ENCODE measurements at places on chromosomes 2 and 18. TPM values are rescaled to one million over a fixed set of nuclear protein-coding genes. Genes with fewer than 3 reads are reported as not detected.
A peak's percentile ranks its signal among the peaks of the same experiment; 100 is the strongest.

DNA sequence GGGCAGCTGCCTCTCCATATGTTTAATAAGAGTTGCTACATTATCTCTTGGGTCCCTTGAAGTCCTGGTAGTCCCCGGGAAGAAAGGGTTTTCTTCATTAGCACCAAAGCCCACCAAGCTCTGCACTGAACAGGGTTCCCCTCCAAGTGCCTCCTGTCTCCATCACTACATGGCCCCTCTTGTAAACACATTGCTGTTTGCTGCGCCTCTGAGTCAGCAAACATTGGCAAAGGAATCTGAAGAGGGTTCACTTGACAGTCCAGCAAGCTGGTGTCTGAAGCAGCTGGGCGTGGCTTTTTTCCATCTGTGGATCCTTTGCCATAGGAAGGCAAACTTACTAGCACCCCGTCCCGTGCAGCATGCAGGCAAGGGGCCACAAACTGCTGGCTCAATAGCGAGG lies 82.8 kb downstream of the TEX51 start:
- peaks cover 7% of the 10 kb centered on the region for H3K4me1 ChIP-seq
- no peak overlapping the region for H3K4me3 ChIP-seq
- no peaks in the 10 kb centered on the region for H3K36me3 ChIP-seq
- H3K27me3 ChIP-seq = no peaks in the 10 kb centered on the region
- no peak overlapping the region for H3K27ac ChIP-seq
- no peak for DNase-seq

GRCh38 chr2:101556033-101556459 lies 81.1 kb upstream of the RFX8 start:
- H3K27me3 ChIP-seq = no peaks in the 10 kb centered on the region
- no peak overlapping the region for H3K27ac ChIP-seq
- H3K4me1 ChIP-seq = no peaks in the 10 kb centered on the region
- H3K36me3 ChIP-seq = no peaks in the 10 kb centered on the region
- DNase-seq = no peak
- no peak overlapping the region for H3K4me3 ChIP-seq

DNA sequence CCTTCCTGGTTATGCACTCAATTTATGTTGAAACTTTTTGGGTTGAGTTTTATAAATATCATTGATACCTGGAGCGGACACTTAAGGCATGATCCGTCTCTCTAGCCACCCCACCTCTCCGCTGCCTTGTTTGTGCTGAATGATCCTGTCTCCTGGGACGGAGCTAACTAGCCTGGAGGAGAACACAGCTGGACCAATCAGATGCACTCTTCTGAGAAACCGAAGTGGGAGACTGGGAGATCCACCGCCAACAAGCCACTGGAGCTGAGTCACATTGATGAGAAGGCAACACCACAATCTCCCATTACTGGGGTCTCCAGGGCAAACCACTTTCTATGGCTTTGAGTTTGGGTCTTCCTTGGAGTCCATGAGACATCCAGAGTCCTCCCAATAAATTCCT lies 29.3 kb downstream of the CYP26B1 start:
- DNase-seq = no peak
- H3K27me3 ChIP-seq = no peaks in the 10 kb centered on the region
- peaks cover 14% of the 10 kb centered on the region for H3K4me1 ChIP-seq
- no peak overlapping the region for H3K27ac ChIP-seq

- no peaks in the 10 kb centered on the region for H3K27me3 ChIP-seq
- no peak for DNase-seq
- no peak overlapping the region for H3K27ac ChIP-seq
- H3K4me3 ChIP-seq = no peak overlapping the region
- H3K36me3 ChIP-seq = peaks cover 5% of the 10 kb centered on the region
Measured at GRCh38 chr2:190664240-190664639, 15.4 kb downstream of the NAB1 start.

GRCh38 chr2:151198645-151199044 lies 63.0 kb downstream of the RBM43 start:
- DNase-seq = no peak
- H3K27me3 ChIP-seq = no peaks in the 10 kb centered on the region
- no peak overlapping the region for H3K4me3 ChIP-seq
- H3K4me1 ChIP-seq = no peaks in the 10 kb centered on the region
- no peak overlapping the region for H3K27ac ChIP-seq

- H3K27ac ChIP-seq = no peak overlapping the region
- H3K27me3 ChIP-seq = no peaks in the 10 kb centered on the region
- DNase-seq = no peak
- H3K36me3 ChIP-seq = no peaks in the 10 kb centered on the region
- H3K4me1 ChIP-seq = no peaks in the 10 kb centered on the region
Measured at GRCh38 chr2:129375632-129376425, 603.6 kb upstream of the RAB6C start.

DNA sequence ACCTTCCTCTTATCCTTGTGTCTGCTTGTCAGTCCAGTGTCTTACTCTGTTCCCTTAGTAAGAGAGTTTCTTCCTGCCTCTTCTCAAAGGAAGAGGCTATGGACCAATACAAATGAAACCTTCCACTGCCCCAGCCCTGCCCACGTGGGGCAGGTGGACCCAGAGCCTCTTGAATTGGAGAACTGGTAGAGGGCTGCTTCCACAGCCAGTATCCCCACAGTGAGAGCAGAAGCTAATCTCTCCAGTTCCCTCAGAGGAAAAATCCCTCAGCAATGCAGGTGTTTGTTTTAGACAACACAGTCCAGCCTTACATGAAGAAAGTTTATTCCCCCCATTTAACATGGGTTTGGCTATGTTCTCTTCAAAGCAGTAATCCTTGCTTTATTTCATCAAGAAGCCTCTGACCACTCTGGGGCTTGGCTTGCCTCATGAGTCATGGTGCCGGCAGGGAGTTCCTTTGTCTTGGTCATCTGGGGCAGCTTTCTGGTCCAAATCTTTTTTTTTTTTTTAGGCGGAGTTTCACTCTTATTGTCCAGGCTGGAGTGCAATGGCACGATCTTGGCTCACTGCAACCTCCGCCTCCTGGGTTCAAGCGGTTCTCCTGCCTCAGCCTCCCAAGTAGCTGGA lies 6.5 kb upstream of the CYBRD1 start:
- no peak overlapping the region for H3K4me3 ChIP-seq
- no peaks in the 10 kb centered on the region for H3K36me3 ChIP-seq
- H3K27ac ChIP-seq = no peak overlapping the region
- H3K4me1 ChIP-seq = no peaks in the 10 kb centered on the region
- DNase-seq = no peak
- peaks cover 2% of the 10 kb centered on the region for H3K27me3 ChIP-seq

GRCh38 chr18:37985126-37985525 lies 419.5 kb upstream of the CELF4 start:
- H3K4me3 ChIP-seq = no peak overlapping the region
- H3K27me3 ChIP-seq = no peaks in the 10 kb centered on the region
- no peaks in the 10 kb centered on the region for H3K4me1 ChIP-seq
- no peak overlapping the region for H3K27ac ChIP-seq
- H3K36me3 ChIP-seq = no peaks in the 10 kb centered on the region

- H3K4me3 ChIP-seq = no peak overlapping the region
- DNase-seq = no peak
- peaks cover 27% of the 10 kb centered on the region for H3K4me1 ChIP-seq
Measured at GRCh38 chr2:46878886-46879285, 36.7 kb downstream of the MCFD2 start.

DNA sequence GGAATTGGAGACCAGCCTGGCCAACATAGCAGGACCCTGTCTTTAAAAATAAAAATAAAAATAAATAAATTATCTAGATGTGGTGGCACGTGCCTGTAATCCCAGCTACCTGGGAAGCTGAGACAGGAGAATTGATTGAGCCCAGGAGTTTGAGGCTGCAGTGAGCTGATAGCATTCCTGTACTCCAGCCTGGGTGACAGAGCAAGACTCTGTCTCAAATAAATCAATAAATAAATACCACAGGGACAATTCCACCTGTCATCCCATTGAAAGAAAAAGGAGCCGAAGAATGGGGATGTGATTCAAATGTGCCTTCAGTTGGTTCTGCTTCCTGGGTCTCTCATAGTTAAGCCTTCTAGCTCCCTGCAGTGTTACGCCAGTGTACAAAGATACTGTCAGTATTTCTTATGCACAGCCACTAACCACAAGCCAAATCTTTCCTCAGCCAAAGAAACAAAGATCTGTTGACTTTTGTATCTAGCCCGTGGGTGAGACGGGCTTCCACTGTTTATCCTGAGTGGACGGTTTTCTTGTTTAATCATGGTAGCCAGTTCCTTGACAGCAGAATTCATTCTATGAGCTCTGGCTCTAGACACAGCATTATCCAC lies 12.6 kb downstream of the LGALSL start:
- H3K4me3 ChIP-seq = no peak overlapping the region
- no peaks in the 10 kb centered on the region for H3K36me3 ChIP-seq
- no peaks in the 10 kb centered on the region for H3K27me3 ChIP-seq
- peak; percentile 26 for DNase-seq

DNA sequence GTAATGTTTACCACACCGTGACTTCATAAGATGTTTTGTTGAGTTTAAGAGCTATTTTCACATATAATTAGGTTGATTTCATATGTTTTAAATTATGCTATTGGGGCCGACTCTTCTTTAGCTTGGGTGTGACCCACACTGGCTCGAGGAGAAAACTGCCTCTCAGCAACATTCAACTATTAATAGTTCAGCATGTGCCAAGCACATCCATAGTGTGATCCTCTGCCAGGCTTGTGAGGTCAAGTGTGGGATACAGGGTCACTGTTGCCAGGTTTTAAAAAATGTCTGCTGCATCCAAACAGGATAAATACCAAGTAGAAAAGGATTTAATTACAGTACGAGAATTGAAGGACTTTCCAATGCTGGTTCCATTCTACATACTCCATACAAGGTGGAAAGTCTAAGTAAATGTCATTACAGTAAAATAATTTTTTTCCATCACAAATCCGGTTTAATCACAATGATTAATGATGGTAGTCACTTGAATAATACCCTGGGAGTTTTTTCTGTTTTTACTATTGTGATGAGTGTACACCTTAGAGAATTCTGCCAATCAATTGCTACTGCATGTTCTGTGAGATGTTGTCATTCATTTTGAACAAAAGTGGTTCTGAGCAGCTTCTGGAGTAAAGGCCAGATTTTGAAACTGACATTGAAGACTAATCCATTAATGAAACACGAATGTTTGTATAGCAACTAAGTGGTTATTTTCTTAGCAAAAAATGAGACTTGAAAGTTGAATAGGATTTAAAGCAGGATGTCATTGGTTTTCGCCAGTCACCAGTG lies 84.5 kb downstream of the ABI2 start:
- peaks cover 19% of the 10 kb centered on the region for H3K36me3 ChIP-seq
- H3K4me1 ChIP-seq = no peaks in the 10 kb centered on the region
- no peak for DNase-seq
- no peaks in the 10 kb centered on the region for H3K27me3 ChIP-seq
- H3K27ac ChIP-seq = no peak overlapping the region
- no peak overlapping the region for H3K4me3 ChIP-seq

DNA sequence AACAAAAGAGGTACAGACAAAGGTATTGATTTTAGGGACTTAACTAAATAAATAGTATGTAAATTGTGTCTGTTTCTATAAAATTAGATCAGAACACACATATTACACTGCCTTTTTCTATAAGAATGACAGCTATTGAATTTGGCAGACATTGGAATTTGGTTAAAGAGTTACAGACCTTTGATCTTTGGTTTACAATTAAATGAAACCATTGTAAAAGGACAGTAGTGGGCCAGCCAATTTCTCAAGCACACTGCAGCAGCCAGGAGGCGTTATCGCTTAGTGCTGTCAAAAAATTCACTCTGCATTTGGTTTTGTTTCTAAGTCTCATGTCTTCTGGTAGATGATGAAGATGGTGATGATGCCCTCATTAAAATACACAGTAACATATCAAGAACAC lies 175.9 kb downstream of the NR4A2 start:
- H3K4me1 ChIP-seq = no peaks in the 10 kb centered on the region
- no peak for DNase-seq
- no peaks in the 10 kb centered on the region for H3K27me3 ChIP-seq
- no peaks in the 10 kb centered on the region for H3K36me3 ChIP-seq

DNA sequence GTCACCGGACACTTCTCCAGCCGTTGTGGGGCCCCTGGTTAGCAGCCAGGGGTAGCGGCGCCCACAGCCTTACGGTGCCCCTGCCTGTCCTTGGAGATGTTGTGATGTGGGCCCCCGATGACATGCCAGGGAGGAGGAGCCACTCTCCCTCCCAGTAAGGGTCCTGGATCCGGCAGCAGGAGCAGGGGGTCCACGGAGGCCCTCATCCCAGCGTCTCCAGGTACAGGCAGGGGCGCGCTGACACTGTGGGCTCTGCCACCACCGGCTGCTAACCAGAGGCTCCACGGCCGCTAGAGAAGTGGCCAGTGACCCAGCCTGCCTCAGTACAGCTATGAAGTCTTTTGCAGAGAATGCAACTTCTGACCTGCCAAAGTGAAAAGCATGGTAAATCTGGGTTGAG lies 121.2 kb downstream of the SPP2 start:
- no peak for DNase-seq
- no peaks in the 10 kb centered on the region for H3K27me3 ChIP-seq
- no peaks in the 10 kb centered on the region for H3K4me1 ChIP-seq
- no peak overlapping the region for H3K27ac ChIP-seq
- H3K4me3 ChIP-seq = no peak overlapping the region

- H3K27ac ChIP-seq = no peak overlapping the region
- no peaks in the 10 kb centered on the region for H3K27me3 ChIP-seq
- H3K4me3 ChIP-seq = no peak overlapping the region
- H3K36me3 ChIP-seq = no peaks in the 10 kb centered on the region
Measured at GRCh38 chr2:10204326-10205161, 82.0 kb downstream of the RRM2 start.

GRCh38 chr2:174683392-174683759 lies 80.9 kb downstream of the CHRNA1 start:
- no peak for DNase-seq
- H3K27ac ChIP-seq = peak overlapping the region; percentile 80
- H3K4me1 ChIP-seq = peaks cover 16% of the 10 kb centered on the region
- H3K4me3 ChIP-seq = peak overlapping the region; percentile 76
- H3K36me3 ChIP-seq = no peaks in the 10 kb centered on the region

- H3K4me1 ChIP-seq = no peaks in the 10 kb centered on the region
- no peak overlapping the region for H3K27ac ChIP-seq
- no peak overlapping the region for H3K4me3 ChIP-seq
- H3K27me3 ChIP-seq = no peaks in the 10 kb centered on the region
Measured at GRCh38 chr2:117323331-117323730, 491.2 kb upstream of the DDX18 start.

Gene RGPD4
- 0.10 TPM for total RNA-seq

Gene RAX
- total RNA-seq = 0.22 TPM

Gene CABLES1
- total RNA-seq = 11.9 TPM

Gene MAPK4
- total RNA-seq = 21.6 TPM

Gene CHRNG
- not detected for total RNA-seq

Gene DHX57
- 37.8 TPM for total RNA-seq

Gene POTEI
- total RNA-seq = 0.59 TPM

Gene TMEM247
- total RNA-seq = not detected

Gene ANKRD30BL
- total RNA-seq = 15.3 TPM

Gene TAF1B
- total RNA-seq = 43.5 TPM

Gene ACVR1C
- 0.61 TPM for total RNA-seq

Gene DLX1
- total RNA-seq = 0.61 TPM

Gene ALK
- 4.2 TPM for total RNA-seq
